Neural progenitor cell (in vitro differentiated cells): ENCODE measurements at places on chromosomes 12 and 14. TPM values are rescaled to one million over a fixed set of nuclear protein-coding genes. Genes with fewer than 3 reads are reported as not detected.

DNA sequence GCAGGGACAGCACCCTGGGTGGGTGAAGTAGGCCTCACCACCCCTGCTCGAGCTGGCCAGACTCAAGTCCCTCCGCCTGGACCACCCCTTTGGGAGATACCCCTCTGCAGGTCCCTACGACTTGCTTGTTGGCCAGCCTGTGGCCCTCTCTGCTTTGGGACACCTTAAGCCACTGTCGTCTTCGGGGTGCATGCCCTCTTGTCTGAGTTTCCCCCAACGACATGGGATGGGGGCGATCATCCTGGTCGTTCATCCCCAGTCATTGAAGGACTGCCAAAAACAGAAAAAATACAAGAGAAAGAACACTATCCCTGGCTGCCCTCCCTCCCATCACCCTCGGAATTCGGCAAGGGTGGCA lies 151.1 kb downstream of the DPF3 start:
- peaks cover 6% of the 10 kb centered on the region for H3K4me1 ChIP-seq
- no peaks in the 10 kb centered on the region for H3K36me3 ChIP-seq
- H3K4me3 ChIP-seq: no peak overlapping the region
- H3K27ac ChIP-seq: no peak overlapping the region
- H3K27me3 ChIP-seq: no peaks in the 10 kb centered on the region
- DNase-seq: no peak

GRCh38 chr12:61536117-61536516 lies 724.1 kb upstream of the USP15 start:
- no peaks in the 10 kb centered on the region for H3K27me3 ChIP-seq
- H3K4me1 ChIP-seq: no peaks in the 10 kb centered on the region
- DNase-seq: no peak
- H3K4me3 ChIP-seq: no peak overlapping the region
- no peaks in the 10 kb centered on the region for H3K36me3 ChIP-seq

DNA sequence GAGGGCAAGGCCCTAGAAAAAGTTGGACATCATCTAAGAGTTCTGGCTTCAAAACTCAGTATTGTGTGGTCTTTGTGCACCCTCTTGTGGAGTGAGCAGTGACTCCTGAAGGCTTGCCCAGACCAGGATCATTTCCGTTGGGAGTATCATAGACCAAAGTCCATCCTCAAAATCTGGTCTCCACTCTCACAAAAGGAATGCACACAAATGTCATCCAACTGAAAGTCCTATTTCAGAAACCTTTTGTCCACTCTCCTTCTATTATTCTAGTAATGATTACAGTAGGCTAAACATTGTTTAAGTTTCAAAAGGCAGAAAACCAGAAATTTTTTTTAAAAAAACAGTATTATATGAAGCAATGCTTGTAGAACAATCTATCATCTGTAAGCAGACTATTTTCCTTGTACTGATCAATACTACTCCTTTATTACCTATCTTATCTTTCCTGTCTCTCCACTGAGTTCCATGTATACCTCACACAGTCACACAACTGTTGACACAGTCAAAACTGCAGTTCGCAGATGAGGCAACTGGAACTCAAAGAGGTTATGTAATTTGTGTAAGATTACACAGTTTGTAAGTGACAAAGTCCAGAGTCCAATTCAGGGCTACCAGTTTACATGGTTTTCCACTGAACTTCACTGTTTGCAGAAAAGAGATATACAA lies 41.4 kb downstream of the COX16 start:
- H3K27me3 ChIP-seq: no peaks in the 10 kb centered on the region
- H3K4me1 ChIP-seq: no peaks in the 10 kb centered on the region

GRCh38 chr12:132965796-132966195 lies 9.7 kb upstream of the ZNF605 start:
- no peaks in the 10 kb centered on the region for H3K4me1 ChIP-seq
- H3K27ac ChIP-seq: no peak overlapping the region
- H3K36me3 ChIP-seq: no peaks in the 10 kb centered on the region
- no peaks in the 10 kb centered on the region for H3K27me3 ChIP-seq
- no peak for DNase-seq

- no peak overlapping the region for H3K4me3 ChIP-seq
- H3K27ac ChIP-seq: peak overlapping the region; percentile 84
- H3K36me3 ChIP-seq: no peaks in the 10 kb centered on the region
- no peaks in the 10 kb centered on the region for H3K27me3 ChIP-seq
- DNase-seq: peak; percentile 45
- peaks cover 33% of the 10 kb centered on the region for H3K4me1 ChIP-seq
These were observed 11.6 kb downstream of the FGD6 start for GRCh38 chr12:95205685-95206084.

DNA sequence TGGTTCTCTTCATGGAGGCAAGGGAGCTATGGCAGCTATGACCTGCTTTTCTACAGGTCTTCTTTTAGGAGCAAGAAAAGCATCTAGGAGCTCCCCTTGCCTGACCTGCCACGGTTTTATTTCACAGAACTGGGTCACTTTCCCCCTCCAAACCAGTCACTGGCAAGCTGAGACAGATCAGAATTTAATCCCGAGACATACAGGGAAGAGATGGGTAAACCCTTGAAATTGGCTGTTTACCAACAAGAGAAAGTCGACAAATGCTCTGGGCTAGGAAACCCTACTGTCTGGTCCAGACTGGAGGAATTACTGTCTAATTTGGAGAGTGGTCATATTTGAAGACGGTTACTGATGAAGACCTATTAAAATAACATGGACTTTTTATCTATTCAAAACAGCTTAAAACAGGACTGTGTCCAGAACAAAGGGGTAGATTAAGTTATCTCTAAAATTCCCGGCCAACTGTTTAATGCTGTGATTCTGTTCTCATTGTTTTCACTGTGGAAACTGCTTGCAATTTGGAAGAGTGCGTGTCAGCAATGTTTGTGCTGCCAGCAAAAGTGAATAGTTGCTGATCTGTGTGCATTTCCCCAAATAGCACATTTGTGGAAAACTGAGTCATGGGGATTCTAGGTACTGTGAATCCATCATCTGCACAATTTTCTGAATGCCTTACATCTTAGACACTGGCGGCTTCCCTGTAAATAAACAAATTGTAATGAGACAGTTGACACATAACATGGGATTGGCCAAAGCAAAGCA lies 73.4 kb upstream of the EEA1 start:
- H3K27ac ChIP-seq: no peak overlapping the region
- no peaks in the 10 kb centered on the region for H3K27me3 ChIP-seq
- peaks cover 19% of the 10 kb centered on the region for H3K4me1 ChIP-seq
- DNase-seq: no peak
- no peaks in the 10 kb centered on the region for H3K36me3 ChIP-seq

GRCh38 chr12:46164186-46164761 lies 104.6 kb downstream of the SLC38A1 start:
- H3K27me3 ChIP-seq: no peaks in the 10 kb centered on the region
- no peaks in the 10 kb centered on the region for H3K36me3 ChIP-seq

CCDC198 gene
- not detected in 2 replicates for total RNA-seq

CLEC14A gene
- not detected in 2 replicates for total RNA-seq
